ENCODE measurements at places on chromosomes 13 and 19.

GRCh38 chr13:32423592-32423991 is 4.3 kb downstream of the N4BP2L1 start:
- DNase-seq, result no peak

GRCh38 chr13:37636701-37637100 is 38.1 kb upstream of the POSTN start:
- no peak for DNase-seq

DNA sequence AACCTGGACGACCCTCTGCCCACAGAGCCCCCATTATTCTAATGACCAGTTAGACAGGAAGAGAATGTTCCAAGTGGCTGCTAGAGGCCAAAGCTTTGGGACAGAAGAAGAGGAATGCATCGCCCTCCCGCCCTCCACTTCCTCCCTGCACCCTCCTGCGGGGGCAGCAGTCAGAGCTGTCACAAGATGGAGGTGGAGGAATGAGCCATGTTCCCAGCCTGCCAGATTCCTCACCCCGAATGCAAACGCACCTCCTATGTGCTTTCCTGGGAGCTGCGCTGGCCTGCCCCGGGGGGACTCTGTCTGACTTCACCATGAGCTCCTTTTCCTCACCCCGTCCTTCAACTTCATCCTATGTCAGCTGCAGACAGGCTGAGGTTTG is 1.7 kb downstream of the YJEFN3 start:
- DNase-seq, result no peak

DNA sequence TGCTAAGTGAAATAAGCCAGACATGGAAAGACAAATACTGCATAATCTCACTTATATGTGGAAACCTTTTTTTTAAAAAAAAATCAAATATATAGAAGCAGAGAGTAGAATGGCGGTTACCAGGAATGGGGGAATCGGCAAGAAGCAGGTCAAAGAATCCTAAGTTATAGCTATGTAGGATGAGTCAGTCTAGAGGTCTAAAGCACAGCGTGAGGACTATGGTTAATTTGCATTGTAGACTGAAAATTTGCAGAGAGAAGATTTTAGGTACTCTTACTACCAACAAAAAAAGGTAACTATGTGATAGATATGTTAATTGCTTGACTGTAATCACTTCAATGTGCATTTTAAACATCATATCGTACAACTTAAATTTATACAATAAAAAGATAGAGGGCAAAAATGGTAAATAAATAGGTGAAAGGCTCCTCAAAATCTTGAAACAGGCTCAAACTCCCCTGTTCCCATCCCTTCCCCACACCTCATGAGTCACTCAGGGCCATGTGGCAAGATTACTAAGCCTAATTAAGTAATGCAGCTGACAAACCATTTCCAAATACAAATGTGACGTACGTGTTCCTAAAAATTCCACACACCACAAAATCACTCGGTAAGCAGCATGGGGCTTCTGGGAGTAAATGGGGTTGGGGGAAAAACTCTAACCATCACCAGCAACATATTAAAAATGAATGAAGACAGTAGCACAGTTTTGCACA is 159.0 kb downstream of the USP12 start:
- no peak for DNase-seq

- no peak for DNase-seq
Observed at GRCh38 chr13:44401577-44401976, 28.0 kb downstream of the SERP2 start.

GRCh38 chr13:33172400-33172799 is 113.2 kb downstream of the STARD13 start:
- DNase-seq, result no peak

DNA sequence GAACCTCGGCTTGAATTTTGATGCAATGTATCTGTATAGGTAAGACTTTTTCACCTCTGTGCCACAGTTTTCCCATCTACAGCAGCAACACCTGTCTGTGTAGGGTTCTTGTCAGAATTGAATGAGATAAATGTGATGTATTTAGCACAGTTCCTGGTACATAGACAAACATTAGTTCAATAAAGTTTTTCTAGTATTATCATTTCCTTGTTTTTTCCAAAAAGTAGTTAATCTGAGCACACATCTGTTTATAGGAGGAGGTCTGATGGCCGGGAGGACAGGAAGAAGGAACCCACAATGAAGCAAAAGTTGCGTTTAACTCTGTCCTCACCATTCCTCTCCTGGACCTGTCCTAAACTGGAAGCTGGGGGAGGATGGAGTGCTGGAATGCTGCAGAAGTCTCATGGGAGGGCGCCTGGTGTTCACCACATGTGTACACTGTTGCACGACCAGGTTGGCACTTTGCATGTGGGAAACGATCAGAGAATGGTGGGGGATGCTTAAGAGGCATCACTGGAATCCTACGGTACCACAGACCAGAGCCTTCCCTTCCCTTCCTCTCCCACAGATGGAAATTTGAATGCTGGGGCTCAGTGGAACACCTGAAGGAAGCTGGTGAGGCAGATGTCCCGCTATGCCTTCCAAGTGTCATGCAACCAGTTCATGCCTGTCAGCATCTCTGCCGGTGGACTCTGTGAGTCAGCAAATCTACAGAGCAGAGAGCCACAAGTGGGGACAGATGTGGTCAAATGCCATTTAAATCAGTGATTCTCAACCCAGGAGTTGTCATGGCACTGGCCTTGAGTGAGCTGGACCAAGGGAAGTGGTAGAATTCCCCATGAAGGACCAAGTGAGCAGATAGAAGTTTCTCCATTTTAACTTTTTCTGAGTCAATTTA is 315.6 kb downstream of the DLEU7 start:
- no peak for DNase-seq

DNA sequence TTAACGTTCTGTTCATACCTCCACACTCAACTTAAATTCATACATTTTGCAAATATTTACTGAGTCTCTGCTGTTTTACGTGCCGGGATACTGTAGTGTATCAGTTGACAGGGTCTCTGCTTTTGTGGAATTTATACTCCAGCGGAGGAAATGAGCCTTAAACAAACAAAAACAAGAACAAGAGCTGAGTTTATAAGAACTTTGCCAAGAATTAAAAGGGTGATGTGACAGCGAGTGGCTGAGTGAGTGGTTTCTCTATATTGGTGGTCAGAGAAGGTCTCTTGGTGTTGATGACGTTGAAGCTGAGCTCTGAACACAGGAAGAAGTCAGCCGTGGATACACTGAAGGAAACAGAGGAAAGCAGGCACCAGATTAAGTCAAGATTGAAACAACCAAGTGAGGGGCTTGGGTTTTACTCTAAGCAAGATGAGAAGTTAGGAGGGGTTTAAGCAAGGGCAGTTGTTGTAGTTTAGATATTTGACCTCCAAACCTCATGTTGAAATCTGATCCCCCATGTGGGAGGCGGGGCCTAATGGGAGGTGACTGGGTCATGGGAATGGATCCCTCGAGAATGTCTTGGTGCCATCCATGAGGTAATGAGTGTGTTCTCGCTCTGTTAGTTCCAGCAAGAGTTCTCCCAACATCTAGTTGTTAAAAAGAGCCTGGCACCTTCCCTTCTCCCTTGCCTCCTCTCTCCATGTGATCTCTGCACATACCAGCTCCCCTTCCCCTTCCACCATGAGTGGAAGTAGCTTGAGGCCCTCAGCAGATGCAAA is 248.3 kb downstream of the DCLK1 start:
- no peak for DNase-seq

DNA sequence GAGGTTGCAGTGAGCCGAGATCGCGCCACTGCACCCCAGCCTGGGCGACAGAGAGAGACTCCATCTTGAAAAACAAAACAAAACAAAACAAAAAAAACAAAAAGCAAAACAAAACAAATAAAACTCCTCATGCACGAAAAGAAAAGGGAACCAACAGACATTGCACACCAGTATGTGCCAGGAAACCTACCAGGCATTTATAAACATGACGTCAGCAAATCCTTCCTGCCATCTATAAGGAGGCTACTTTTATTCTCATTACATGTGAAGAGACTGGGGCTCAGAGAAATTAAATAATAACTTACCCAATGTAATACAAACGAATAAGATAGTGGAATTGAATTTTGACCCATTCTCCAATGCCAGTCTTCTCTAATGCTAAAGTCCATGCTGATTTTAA is 197.2 kb downstream of the NUFIP1 start:
- DNase-seq, result no peak

GRCh38 chr19:14237014-14237941 is 31.3 kb upstream of the ADGRL1 start:
- DNase-seq, result no peak

GRCh38 chr13:94710065-94710781 is 2.1 kb downstream of the SOX21 start:
- DNase-seq, result peak; percentile 17

GRCh38 chr19:51784922-51785690 is 9.9 kb upstream of the FPR3 start:
- peak; percentile 15 for DNase-seq

- DNase-seq, result no peak
Observed at GRCh38 chr13:78376033-78376432, 227.3 kb downstream of the POU4F1 start.

DNA sequence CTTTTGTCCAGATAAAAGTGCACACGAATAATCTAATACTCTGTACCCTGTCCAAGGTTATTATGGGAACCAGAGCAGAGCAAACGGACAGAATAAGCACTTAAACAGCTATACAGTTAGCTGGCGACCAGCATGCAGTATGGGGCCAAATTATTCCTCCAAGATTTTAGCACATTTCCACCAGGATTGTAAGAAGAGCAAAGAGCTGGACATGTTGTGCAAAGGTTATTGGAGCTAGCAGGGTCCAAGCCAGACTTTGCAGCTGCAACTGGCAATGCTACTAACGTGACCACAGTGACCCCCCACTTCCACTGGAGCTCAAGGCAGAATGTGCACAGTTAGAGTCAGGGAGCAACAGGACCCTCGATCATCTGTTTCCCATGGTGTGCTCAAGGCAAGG is 89.9 kb downstream of the COL4A1 start:
- DNase-seq, result no peak

- no peak for DNase-seq
Observed at GRCh38 chr13:34247596-34247995, 429.6 kb downstream of the RFC3 start.

GRCh38 chr19:4264812-4265211 is 14.3 kb upstream of the SHD start:
- DNase-seq, result no peak

DNA sequence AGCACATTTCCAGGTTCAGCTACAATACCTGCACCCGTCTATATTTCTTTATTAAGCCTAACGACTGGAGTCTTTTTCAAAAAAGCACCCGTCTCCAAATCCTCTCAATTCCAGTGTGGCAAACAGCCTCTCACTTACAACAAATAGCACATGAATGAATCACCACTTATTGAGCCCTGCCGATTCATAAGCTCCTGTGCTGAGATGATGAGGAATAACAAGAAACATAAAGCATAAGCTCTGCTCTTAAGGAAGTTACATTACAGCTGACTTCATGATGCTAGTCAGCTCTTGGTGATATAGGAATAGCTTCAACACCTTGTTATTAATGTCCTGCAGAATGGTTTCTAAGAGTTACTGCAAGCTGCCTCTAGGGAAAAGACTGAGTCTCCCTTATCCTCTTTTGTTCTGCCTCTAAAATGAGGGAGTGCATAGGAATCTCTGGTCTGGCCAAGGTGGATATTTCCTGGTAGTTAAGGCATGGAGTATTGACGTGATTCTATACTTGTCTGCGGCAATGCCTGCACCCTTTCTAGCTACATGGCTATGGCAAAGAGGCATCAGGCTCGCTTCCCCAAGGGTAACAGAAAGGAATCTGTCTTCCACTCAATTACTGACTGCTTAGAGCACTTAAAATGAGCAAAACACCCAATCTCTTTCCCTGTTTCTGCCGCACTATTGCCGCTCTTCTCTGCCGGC is 195.7 kb downstream of the KLF12 start:
- no peak for DNase-seq

DNA sequence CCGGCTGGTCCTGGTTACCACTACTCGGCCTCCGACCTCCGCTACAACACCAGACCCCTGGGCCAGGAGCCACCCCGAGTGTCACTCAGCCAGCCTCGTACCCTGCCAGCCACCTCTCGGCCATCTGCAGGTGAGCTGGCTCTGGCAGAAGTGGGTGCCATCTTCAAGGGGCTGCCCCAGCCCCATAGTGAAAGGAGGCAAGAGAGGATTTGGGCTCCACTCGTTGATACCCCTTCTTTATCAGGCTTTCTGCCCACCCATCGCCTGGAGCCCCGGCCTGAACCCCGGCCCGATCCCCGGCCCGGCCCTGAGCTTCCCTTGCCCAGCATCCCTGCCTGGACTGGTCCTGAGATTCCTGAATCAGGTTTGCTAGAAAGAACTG is 7.1 kb downstream of the LTBP4 start:
- DNase-seq, result peak; percentile 14

DNA sequence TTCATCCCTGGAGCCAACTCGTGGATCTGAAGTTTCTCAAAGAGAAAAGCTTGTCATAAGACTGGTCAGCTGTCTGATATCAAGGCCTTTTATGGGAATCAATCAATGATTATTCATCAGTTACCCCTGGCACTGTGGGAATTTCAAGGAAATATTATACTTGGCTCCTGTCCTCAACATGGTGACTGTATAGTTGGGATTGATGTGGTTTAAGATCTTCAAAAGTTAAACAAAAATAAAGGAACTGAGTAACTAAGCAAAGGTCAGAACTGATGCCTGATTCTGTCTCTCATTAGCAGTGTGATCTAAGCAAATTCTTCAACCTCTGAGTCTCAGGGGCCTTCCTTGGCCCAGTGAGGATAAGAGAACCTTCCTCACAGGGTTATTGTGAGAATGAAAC is 22.2 kb upstream of the SERPINE3 start:
- DNase-seq, result no peak

GRCh38 chr19:13861392-13861713 is 15.6 kb upstream of the NANOS3 start:
- no peak for DNase-seq

DNA sequence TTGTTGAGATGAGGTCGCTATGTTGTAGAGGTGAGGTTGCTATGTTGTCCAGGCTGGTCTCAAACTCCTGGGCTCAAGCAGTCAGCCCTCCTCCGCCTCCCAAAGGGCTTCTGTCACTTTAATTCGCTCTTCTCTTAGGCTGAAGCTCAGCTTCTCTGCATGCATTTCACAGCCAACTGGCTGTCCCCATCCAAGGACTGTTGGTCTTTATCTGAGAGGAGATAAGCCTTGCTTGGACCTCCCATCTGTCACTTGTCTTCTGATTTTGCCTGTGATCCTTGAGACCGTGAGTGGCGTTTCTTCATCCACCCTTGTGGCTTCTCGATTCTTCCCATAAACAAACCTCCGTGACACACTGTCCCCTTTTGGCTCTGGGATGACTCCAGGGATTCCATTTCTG is 24.4 kb downstream of the CERS1 start:
- no peak for DNase-seq

DNA sequence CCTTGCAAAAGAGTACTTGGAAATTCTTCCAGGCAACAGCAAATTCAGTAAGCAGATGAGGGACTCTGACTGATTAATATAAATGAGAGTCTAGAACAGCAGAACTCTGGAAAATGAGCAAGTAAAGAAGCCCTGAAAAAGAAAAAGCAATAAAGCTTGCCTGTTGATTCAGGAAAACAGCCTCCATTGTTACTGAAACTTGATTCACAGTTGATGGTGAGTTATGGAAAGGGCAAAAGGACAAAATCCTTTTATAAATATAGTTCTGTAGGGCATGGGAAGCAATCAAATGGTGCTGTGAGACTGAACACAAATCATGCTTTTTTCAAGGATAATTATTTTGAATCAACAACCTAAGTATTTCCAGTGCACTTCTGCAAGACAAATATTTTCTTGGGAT is 67.7 kb downstream of the IRS2 start:
- no peak for DNase-seq

- no peak for DNase-seq
Observed at GRCh38 chr13:44543369-44543768, 32.8 kb downstream of the TSC22D1 start.

- no peak for DNase-seq
Observed at GRCh38 chr13:52677823-52678222, 25.2 kb downstream of the SUGT1 start.
